ENCODE measurements at places on chromosomes 12 and 14. TPM values are rescaled to one million over a fixed set of nuclear protein-coding genes. Genes with fewer than 3 reads are reported as not detected.

ZNF385A gene
- 8.4 TPM for total RNA-seq

DNA sequence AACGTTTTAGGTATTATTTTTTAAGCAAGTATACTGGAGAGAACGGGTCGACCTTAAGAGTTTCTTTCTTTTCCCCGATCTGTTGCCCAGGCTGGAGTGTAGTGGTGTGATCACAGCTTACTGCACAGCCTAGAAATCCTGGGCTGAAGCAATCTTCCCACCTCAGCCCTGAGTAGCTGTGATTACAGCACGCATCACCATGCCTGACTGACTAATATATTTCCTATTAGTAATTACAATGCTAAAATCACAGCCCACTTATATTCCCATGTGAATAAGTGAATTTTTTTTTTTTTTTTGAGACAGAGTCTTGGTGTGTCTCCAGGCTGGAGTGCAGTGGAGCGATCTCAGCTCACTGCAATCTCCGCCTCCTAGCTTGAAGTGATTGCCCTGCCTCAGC, 50.4 kb downstream of the DICER1 start:
- no peaks in the 10 kb centered on the region for H3K27me3 ChIP-seq
- no peak overlapping the region for H3K4me3 ChIP-seq
- H3K36me3 ChIP-seq: peaks cover 56% of the 10 kb centered on the region
- no peak overlapping the region for H3K27ac ChIP-seq
- H3K4me1 ChIP-seq: no peaks in the 10 kb centered on the region

VDR gene
- total RNA-seq: 1.2 TPM

GRCh38 chr12:19689801-19690472, 250.6 kb downstream of the AEBP2 start:
- no peak overlapping the region for H3K4me3 ChIP-seq
- H3K27ac ChIP-seq: no peak overlapping the region
- no peaks in the 10 kb centered on the region for H3K36me3 ChIP-seq
- no peaks in the 10 kb centered on the region for H3K27me3 ChIP-seq
- DNase-seq: no peak

HCAR2 gene
- total RNA-seq: 0.36 TPM

DNA sequence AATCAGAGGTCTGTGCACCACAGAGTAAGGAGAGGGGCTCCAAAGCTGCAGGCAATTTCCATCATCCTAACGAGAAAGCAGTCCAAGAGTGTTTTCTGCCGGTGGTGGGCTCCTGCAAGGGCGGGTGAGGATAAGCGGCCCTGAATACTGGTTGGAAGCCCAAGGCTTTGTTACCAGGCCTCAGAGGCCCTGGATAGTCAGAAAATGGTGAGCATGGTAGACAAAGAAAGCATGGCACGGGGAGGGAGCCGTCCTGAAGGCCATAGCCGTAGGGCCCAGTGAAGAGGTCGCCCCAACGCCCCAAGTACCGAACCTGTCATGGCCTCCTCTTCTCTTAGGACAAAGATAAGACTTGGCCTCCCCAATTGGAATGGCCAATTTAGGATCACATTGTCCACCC, 306.6 kb upstream of the FKBP4 start:
- DNase-seq: no peak
- peaks cover 40% of the 10 kb centered on the region for H3K4me1 ChIP-seq
- H3K4me3 ChIP-seq: no peak overlapping the region
- H3K27me3 ChIP-seq: no peaks in the 10 kb centered on the region
- H3K36me3 ChIP-seq: peaks cover 21% of the 10 kb centered on the region

- no peaks in the 10 kb centered on the region for H3K4me1 ChIP-seq
- H3K27ac ChIP-seq: no peak overlapping the region
- no peaks in the 10 kb centered on the region for H3K27me3 ChIP-seq
- peaks cover 11% of the 10 kb centered on the region for H3K36me3 ChIP-seq
- no peak overlapping the region for H3K4me3 ChIP-seq
Measured at GRCh38 chr14:89284333-89285058, 132.5 kb downstream of the FOXN3 start.

- H3K36me3 ChIP-seq: no peaks in the 10 kb centered on the region
- H3K27me3 ChIP-seq: no peaks in the 10 kb centered on the region
- H3K4me3 ChIP-seq: no peak overlapping the region
- H3K4me1 ChIP-seq: no peaks in the 10 kb centered on the region
- no peak for DNase-seq
Measured at GRCh38 chr12:107179871-107180270, 86.5 kb upstream of the CRY1 start.

- no peak overlapping the region for H3K4me3 ChIP-seq
- peaks cover 72% of the 10 kb centered on the region for H3K4me1 ChIP-seq
- H3K27me3 ChIP-seq: no peaks in the 10 kb centered on the region
- no peak for DNase-seq
- H3K36me3 ChIP-seq: no peaks in the 10 kb centered on the region
Measured at GRCh38 chr14:69045857-69046475, 66.9 kb upstream of the ACTN1 start.

GRCh38 chr12:118827047-118827446, 154.3 kb upstream of the SRRM4 start:
- H3K27me3 ChIP-seq: no peaks in the 10 kb centered on the region
- no peak overlapping the region for H3K27ac ChIP-seq
- no peak for DNase-seq
- H3K4me1 ChIP-seq: no peaks in the 10 kb centered on the region
